ENCODE measurements at places on chromosomes 13 and 19. TPM values are rescaled to one million over a fixed set of nuclear protein-coding genes. Genes with fewer than 3 reads are reported as not detected.

DNA sequence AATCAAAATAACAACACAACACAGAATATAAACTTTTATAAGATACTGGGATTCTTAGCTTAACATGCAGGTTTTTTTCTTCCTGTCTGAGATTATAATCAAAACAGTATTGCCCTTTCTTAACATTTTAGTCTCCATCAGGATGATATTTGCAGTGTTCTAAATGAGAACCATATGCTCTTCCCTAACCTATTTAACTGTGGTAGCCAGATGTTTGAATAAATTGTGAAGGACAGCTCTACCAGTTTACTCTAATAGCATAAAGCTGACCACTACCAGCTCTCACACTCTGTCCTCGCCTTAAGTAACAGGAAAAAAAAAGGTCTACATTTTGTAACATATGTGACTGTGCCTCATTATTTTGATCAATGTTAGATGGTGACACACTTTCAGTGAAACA is 618.7 kb upstream of the SGCG start:
- no peak for DNase-seq
- no peak overlapping the region for H3K4me3 ChIP-seq
- no peaks in the 10 kb centered on the region for H3K4me1 ChIP-seq
- H3K27me3 ChIP-seq = no peaks in the 10 kb centered on the region
- no peak overlapping the region for H3K27ac ChIP-seq

ZNF415 gene
- polyA plus RNA-seq = 42.5 TPM

DNA sequence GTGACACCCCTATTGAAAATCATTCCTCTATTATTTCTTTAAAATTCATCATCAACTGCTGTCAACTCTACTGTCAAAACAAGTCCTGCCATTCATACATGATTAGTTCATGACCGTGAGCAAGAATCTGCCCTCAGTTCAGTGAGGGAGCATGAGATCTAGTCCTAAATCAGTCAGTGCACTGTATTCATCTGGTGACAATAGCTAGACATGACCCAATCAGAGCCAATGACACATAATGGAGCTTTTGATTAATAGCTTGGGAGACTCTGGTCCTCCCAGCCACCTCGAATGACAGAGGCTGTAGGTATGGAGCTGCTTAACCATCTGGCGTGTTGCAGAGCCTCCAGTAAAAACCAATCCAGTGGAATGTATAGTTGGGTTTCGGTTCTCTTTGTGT is 46.9 kb upstream of the ARGLU1 start:
- DNase-seq = no peak
- peaks cover 5% of the 10 kb centered on the region for H3K4me1 ChIP-seq
- no peak overlapping the region for H3K27ac ChIP-seq
- no peaks in the 10 kb centered on the region for H3K27me3 ChIP-seq
- no peaks in the 10 kb centered on the region for H3K36me3 ChIP-seq
- H3K4me3 ChIP-seq = no peak overlapping the region

- H3K4me3 ChIP-seq = no peak overlapping the region
- H3K4me1 ChIP-seq = peaks cover 10% of the 10 kb centered on the region
Observed at GRCh38 chr13:48539550-48539949, 6.7 kb upstream of the RCBTB2 start.

GRCh38 chr19:18443831-18444230 is 5.9 kb upstream of the ISYNA1 start:
- H3K4me1 ChIP-seq = peaks cover 39% of the 10 kb centered on the region
- no peak overlapping the region for H3K27ac ChIP-seq
- no peaks in the 10 kb centered on the region for H3K27me3 ChIP-seq

DNA sequence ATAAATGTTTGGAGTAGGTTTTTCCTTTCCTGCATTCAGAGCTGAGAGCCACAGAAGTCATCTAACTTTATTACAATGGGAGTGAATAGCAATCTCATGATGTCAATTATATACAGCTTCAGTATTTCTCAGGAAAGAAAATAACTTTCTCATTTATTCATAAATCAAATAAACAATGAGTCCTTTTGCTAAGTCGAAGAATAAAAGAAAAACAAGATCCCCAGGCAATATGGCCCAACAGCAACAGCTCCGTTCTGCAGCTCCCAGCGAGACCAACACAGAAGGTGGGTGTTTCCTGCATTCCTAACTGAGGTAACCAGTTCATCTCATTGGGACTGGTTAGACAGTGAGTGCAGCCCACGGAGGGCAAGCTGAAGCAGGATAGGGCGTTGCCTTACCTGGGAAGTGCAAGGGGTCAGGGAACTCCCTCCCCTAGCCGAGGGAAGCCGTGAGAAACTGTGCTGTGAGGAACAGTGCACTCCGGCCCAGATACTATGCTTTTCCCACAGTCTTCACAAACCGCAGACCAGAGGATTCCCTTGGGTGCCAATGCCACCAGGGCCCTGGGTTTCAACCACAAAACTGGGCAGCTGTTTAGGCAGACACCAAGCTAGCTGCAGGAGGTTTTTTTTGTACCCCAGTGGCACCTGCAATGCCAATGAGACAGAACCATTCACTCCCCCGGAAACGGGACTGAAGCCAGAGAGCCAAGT is 128.2 kb downstream of the SLITRK1 start:
- no peak for DNase-seq
- no peak overlapping the region for H3K27ac ChIP-seq
- H3K27me3 ChIP-seq = no peaks in the 10 kb centered on the region
- H3K4me1 ChIP-seq = no peaks in the 10 kb centered on the region
- no peaks in the 10 kb centered on the region for H3K36me3 ChIP-seq
- no peak overlapping the region for H3K4me3 ChIP-seq

KIR2DL1 gene
- polyA plus RNA-seq = not detected

KCNN1 gene
- polyA plus RNA-seq = 4.4 TPM

GRCh38 chr13:90055121-90055520 is 1292.4 kb upstream of the MIR17HG start:
- H3K36me3 ChIP-seq = no peaks in the 10 kb centered on the region
- no peaks in the 10 kb centered on the region for H3K4me1 ChIP-seq
- H3K27me3 ChIP-seq = no peaks in the 10 kb centered on the region
- DNase-seq = no peak
- no peak overlapping the region for H3K4me3 ChIP-seq

KLK1 gene
- 2.7 TPM for polyA plus RNA-seq

DNA sequence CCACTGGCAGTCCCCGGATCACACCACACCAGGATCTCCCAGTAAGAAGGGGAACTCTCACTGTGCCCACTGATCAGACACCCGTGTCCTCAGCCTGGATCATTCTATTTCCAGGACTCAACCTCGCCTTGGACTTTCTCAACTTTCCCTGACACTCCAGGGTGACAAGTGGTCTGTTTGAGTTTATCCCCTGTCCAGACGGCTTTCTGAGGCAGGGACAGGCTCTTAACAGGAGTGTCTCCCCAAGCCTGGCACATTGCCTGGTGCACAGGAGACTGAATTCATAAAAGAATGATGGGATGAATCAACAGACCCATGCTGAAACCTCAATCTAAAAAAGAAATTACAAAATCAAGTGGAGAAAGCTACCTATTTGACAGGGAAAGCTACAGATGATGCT is 606.6 kb downstream of the EFNB2 start:
- H3K4me1 ChIP-seq = no peaks in the 10 kb centered on the region
- H3K27ac ChIP-seq = no peak overlapping the region
- H3K27me3 ChIP-seq = no peaks in the 10 kb centered on the region
- no peaks in the 10 kb centered on the region for H3K36me3 ChIP-seq
- no peak overlapping the region for H3K4me3 ChIP-seq
- DNase-seq = no peak

CD70 gene
- polyA plus RNA-seq = 0.63 TPM

DNA sequence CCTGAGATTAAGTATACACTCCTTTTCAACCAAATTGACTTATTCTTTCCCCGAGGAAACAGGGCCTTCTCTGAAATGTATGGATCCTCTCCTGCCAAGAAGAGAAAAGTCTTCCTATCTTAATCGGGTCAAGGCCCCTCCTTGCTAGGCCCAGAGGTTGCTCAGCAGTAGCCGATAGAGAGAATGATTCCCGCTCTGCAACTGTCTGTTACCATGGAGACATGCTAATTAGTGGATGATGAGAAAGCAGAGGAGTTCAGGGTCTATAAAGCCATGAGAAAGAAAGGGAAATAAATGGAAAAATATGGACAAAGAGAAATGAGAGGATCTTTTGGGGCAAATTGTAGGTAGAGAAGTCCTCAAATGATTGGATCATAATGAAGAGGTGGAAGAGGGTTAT is 103.5 kb downstream of the POU4F1 start:
- DNase-seq = no peak
- H3K36me3 ChIP-seq = no peaks in the 10 kb centered on the region
- H3K4me1 ChIP-seq = no peaks in the 10 kb centered on the region
- H3K27me3 ChIP-seq = no peaks in the 10 kb centered on the region
- no peak overlapping the region for H3K27ac ChIP-seq

NCR1 gene
- 0.44 TPM for polyA plus RNA-seq

EXOSC5 gene
- 28.0 TPM for polyA plus RNA-seq

All from testis (tissue), 5 donors.